ENCODE measurements at places on chromosomes 1 and 21. TPM values are rescaled to one million over a fixed set of nuclear protein-coding genes. Genes with fewer than 3 reads are reported as not detected.

GRCh38 chr1:77768006-77768405 lies 8.4 kb upstream of the USP33 start:
- DNase-seq = no peak

GRCh38 chr1:184193451-184193850 lies 141.9 kb downstream of the TSEN15 start:
- DNase-seq = peak; percentile 68

DNA sequence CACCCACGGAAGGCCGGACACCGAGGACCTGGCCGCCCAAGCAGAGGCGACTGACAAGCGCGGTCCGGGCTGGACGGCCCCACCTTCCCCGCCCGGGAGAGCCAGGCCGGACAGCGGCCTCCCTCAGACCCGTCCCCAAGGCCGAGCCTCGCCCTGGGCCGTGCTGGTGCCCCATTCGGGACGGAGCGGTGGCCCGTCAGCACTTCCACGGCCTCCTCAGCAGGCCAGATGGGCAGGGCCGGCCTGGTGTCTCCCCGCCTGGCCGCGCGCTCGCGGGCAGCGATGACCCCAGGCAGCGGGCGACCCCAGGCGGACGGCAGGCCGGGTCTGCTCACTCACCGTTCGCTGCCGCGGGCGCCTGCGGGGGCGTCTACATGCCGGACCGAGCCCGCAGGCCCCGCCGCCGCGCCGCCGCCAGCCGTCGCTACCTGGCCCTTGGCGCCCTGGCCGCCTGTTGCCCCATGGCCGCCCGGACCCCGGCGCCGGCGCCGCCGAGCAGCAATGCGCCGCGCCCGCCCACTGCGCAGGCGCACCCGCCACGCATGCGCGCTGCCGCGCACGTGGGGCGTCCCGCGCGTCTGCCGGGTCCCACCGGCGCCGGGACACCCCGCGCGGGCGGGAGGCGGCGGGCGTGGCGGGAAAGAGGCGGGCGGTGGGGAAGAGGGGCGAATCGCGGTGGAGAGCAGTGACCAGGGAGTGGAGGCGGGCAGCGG lies at the start of gene NADK:
NADK (minus strand) TSS at position 521 of the 713 bp plus-strand sequence. CDS start 13,064 bp downstream, outside the sequence.
- DNase-seq = peak; percentile 65

- no peak for DNase-seq
Observed at GRCh38 chr1:222777977-222778376, 36.9 kb upstream of the DISP1 start.

GRCh38 chr1:205477759-205478247 lies 22.0 kb upstream of the BLACAT1 start:
- no peak for DNase-seq

GRCh38 chr1:234965111-234965510 lies 163.5 kb downstream of the TOMM20 start:
- no peak for DNase-seq

- no peak for DNase-seq
Observed at GRCh38 chr1:48007047-48007446, 9.9 kb upstream of the TRABD2B start.

DNA sequence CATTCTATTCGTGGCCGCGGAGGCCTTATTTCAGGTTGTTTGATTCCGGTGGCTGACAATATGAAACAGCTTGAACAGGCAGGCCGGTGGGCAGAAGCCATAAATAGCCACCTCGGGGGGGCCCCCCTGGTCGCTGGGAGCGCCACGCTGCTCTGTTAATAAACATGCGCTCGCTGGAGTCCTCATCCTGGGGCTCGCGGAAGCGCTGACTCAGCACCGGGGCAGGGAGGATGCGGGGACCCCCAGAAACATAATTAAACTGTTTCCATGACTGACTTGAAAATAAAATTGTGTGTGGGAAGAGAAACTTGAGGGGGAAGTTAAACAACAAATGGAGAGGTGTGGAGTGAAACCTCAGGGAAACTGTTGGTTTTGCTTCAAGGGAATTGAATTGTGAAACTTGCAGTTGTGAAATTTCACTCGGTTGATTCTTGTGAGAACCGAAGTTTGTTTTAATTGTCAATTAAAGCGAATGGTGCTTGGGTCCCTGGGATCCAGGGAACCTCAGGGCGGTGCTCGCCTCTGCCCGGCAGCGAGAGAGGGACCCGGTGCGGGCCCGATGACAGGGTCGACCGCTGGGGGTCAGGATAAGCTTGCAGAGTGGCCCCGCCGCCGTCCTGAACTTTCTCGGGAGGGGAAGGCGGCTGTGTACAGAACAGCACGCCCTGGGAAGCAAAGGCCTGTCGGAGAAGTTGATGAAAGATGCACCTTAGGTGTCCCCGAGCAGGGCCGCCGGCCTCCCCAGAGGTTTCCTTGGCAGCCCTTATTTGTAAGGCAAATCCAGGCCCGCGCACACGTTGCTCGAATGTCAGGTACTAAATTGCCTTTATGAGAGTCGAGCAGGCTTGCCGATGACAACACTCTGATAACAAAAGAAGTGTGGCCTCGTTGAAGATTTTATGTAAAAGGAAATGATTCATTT lies 176.9 kb upstream of the LMO4 start:
- DNase-seq = peak; percentile 90

GRCh38 chr1:179800481-179800880 lies 57.4 kb downstream of the FAM163A start:
- no peak for DNase-seq

DNA sequence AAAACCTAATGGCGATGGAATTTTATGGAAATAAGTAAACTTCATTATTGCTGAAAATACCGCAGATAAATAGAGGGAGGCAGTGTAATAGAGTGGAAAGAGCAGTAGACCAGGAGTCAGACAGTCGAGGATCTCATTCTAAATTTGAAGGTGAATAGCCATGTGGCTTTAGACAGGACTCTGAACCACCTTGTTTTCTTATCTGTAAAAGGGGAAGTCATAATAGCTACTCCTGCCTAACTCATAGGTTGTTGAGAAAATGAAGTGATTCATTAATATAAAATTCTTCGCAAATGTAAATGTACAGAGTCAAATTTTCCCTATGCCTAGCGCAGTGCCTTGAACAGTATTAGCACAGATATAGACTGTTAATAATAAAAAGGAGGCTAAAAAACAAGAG lies 14.8 kb downstream of the RPS6KC1 start:
- DNase-seq = no peak

- no peak for DNase-seq
Observed at GRCh38 chr1:230957580-230957989, 21.1 kb downstream of the TTC13 start.

- DNase-seq = peak; percentile 39
Observed at GRCh38 chr21:45512626-45513002, 29.6 kb downstream of the SLC19A1 start.

DNA sequence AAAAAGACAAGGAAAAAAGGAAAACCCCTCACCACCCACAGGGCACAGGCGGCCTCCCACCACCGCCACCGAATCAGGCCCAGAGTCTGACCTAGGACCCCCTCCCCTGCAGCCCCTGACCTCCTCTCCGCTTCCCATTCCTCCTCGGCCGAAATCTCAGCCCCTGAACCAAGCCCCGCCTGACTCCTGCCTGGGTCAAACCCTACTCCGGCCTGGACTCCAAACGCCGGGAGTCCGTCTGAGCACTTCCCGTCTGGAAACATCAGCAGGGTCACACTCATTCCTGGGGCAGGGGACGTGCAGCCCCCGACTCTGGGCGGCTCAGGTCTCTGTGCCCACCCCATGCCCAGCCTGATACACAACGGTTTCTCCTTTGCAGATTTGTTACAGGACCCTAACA lies 26.4 kb upstream of the SUMO3 start:
- DNase-seq = no peak

GRCh38 chr21:45152265-45152746 lies 77.9 kb downstream of the ADARB1 start:
- peak; percentile 44 for DNase-seq

SCCPDH gene
- 24.3 TPM for polyA plus RNA-seq

RGSL1 gene
- not detected for polyA plus RNA-seq

PADI2 gene
- polyA plus RNA-seq = 0.07 TPM

ASAP3 gene
- polyA plus RNA-seq = 34.2 TPM

ADORA3 gene
- polyA plus RNA-seq = 2.0 TPM

HUNK gene
- 0.07 TPM for polyA plus RNA-seq
